Fibroblast of skin of scalp (primary cell): ENCODE measurements at places on chromosomes 1 and 21.

GRCh38 chr1:22241250-22241649 is 98.4 kb upstream of the WNT4 start:
- no peak for DNase-seq

DNA sequence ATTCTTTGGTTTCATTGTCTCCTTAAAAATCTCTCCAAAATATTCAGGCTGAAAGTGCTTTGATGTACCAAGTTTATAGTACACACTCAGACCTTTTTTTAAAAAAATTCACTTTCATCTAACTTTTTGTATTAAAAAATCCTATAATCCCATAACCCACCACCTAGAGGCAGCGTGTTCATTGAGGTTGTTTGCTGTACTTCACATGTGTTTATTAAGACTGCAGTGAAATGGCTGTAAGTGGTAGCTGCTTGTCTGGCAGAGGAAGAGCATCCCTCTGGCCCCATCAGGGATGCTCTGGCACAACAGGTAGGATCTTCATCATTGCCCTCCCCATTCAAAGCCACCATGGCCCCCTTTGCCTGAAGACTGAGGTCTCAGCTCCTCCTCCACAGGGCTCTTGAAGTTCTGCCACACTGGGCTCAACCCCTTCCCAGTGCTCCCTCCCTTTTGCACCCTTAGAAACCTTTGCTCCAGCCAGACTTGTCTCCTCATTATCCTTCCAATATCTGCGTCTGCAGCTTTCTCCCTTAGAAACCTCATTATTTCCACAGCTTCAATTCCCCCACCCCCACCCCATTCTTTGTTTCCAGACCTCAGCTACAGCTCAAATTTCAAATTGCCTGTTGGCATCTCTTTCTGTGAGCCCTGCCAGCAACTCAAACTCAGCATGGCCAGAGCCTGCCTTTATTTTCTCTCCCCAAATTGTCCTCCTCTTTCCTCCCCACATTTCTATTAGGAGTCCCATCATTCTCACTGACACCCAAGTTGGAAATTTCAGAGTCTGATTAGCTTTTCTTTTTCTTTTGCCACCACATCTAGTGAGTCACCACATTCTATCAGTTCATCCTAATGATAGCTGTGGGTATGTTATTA is 369.6 kb upstream of the USP24 start:
- DNase-seq = peak; percentile 61

DNA sequence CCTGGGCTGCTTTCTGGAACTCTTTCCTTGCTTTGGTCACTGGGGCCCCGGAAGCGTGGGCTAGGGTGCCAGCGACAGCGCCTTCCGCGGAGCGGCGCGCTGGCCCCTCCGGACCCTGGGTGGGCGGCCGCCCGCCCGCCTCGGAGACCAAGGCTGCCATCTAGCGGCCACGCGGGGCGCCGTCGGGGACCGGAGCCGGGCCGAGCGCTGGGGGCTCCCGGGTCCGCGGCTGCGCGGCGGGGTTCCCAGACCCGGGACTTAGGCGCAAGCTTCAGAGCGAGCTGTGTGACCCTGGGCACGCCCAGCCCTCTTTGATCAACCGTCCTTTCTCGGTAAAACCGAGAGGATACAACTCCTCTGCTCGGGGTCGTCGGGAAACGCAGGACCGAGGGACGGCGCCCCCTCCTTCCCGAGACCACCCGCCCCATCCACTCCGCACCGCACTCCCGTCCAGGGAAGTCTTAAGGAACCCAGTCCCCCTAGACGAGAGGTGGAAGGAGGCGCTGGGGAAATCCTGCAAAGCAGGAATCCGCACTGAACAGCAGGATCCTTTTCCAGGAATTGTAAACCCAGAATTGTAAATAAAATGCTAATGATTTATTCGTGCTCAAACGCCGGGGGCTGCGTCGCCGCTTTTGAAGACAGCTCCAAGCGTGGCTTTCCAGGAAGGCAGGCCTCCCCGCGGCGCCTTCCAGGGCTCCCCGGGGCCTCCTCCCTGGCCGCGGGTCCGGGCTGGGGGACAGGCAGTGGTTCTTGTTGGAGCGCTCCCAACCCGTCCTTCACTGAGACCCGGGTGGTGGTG is 41.2 kb downstream of the RRAGC start:
- no peak for DNase-seq

DNA sequence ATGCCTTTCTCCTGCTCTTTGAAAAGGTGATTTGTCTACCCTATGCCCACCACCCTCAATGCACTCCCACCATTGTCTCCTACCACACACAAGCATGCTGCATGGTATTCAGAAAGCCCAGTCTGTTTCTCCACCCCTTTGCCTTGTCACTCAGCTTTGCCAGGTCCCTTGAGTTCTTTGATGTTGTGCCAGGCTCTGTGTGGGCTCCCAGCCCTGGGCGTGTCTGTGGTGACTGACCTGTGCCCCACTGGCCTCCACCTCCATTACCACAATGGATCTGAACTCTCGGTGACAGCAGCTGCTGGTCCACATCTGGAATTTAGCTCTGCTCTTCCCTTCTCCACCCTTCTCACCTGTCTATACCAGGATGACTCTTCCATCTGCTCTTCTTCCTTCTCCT is 34.9 kb downstream of the ATP2B4 start:
- DNase-seq = no peak

- no peak for DNase-seq
Measured at GRCh38 chr21:38912102-38912629, 106.4 kb downstream of the ETS2 start.

GRCh38 chr1:24410750-24411149 is 2.8 kb downstream of the STPG1 start:
- DNase-seq = no peak
